Bone marrow (tissue), 2 donors: ENCODE measurements at places on chromosomes 2 and 18.

DNA sequence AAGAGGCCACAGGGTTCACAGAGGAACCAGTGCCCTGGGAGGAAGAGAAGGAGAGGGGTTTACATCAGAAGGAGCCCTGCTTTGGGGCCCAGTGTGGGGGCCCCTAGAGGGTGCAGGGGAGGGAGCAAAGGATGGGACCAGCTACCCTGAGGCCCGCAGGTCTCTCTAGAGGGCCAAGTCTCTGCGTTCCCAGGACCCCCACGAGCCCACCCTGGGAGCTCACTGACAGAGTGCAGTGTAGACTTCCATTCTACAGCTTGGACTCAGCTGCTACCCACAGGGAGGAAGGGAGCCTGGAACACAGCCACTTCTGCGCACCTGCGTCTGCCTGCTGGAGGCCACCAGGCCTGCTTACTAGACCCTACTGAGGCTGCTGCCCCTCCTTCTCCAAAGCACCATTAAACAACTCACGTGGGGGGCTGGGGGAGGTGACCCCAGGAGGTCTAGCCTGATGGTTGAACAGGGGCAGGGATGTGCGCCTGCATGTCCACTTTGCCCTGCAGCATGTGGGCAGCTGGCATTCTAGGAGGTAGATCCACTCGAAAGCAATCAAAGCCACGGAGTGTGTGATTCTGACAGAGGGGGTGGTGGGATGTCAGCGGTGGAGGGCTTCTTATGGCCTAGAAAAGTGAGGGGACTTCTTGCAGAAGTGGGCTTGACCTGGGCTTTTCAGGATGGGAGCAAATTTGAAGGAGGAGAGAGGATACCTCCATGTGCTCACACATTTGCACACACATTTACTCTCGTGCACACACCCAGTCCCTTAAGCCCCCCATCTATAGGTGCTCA lies 90.2 kb downstream of the ZFP36L2 start:
- DNase-seq: no peak

GRCh38 chr2:155815851-155816250 lies 516.7 kb downstream of the NR4A2 start:
- DNase-seq: no peak

DNA sequence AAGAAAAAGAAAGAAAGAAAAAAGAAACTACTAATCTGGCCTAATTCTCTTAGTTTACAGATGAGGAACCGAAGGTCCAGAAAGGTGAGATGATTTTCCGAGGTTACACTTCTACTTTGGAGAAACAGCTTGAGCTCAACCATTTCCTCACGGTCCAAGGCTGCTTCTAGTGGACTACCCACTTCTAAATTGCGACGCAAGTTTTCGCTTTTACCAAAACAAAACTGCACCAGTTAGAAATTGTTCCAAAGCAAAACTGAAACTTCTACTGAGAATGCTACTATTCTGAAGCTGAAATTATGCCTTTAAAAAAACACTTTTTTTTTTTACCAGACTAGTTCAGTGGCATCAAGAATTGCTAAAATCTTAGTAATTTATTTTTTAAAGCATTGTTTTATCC lies 101.6 kb downstream of the INO80D start:
- DNase-seq: no peak

DNA sequence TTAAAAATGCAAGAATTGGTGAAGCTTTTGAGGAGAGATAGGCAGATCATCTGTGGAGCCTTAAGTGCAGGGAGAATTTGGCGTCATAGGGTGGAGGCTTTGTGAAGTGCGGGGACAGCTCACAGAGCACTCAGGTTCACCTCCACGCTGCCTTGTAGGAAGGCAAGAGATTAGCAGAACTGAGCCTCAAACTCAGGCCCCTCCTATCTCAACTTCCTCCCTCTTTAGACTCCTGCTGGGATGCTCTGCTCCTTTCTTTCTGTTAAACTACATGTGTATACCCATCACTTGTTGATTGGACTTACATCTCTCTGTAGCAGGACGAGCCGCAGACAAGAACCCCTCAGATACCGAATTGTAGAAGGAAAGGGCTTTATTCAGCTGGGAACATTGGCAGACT lies 422.2 kb downstream of the SETBP1 start:
- DNase-seq: no peak

DNA sequence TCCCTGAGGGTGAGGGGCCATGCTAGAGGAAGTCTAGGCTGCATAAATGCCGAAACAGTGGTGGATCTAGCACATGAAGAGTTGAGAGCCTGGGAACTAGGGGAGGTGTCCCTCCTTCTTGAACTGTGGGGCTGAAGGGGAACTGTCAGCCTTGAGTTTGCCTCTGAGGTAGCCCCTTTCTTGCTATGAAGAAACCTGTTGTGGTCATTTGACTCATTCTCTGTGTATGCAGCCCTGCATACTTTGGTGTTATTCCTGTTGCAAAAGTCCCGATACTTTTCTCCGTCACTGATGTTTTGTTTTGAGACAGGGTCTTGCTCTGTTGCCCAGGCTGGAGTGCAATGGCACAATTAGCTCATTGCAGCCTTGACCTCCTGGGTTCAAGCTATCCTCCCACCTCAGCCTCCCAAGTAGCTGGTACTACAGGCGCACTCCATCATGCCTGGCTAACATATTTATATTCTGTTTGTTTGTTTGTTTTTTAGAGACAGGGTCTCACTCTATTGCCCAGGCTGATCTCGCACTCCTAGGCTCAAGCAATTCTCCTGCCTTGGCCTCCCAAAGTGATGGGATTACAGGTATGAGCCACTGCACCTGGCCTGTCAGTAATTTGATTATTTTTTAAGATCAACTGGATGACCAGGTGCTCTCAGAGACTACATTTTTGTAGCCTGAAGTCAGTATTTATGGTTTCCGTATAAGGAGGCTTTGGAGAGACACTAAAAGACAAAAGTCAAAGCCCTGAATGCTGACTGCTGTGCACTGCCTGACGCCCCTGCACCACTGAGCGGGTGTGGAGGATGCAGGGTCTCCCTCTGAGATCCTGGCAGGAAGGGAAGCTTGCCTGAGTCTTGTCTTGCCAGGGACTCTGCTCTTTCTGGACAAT lies 126.0 kb upstream of the MSH6 start:
- no peak for DNase-seq

DNA sequence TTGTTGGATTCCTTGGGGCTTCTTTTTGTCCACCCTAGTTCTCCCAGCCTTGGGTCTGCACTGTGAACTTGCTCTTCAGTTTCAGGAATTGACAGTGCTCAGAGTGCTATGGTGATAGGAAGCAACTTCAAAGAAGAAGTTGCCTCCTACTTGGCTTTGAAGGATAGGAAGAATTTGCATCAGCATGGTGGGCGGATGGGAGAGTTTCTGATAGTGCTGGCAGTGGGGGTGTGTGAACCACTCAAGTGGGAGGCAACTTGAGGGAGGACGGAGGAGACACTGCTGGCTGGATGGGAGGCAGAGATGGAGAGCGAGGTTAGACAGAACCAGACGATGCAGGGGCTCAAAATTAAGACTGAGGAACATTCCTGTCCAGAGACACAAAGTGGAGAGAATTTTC lies 164.4 kb upstream of the SKOR2 start:
- no peak for DNase-seq

DNA sequence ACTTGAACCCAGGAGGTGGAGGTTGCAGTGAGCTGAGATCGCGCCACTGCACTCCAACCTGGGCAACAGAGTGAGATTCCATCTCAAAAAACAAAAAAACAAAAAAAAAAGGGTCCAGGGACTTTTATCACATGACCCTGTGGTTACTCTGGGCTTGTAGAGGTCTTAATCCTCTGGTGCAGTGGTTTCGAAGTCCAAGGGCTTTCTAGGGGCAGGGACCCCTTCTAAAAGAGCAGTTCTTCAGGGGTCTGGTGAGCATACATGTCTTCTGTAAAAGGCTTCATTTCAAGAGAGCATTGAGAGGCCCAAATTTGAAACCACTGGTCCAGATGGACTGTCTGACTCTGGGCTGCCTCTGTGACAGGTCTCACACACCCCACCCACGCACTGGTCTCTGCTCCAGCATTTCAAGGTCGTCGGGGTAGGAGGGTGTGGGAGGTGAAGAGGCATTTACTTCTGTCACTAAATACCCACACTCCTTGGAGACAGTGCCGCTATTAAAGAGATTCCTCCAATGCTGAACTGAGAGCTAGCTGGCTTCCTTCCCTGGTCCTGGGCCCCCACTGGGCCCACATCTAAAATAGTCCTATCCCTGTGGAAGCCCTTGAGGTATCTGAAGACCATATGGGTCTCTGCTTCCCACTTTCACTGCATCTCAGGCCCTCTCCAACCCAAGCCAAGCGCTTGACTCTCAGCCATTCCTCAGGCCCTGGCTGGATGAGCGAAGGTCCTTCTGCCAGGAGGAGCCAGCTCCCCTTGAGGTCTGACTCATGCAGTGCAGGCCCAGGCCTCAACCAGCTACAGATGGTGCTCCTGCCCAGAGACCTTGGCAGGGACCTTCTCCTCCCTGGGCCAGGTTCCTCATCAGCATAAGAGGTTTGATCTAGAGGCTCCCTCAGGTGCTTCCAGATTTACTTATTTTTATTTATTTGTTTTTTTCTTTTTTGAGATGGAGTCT lies 44.8 kb downstream of the PAX8 start:
- no peak for DNase-seq

GRCh38 chr2:157830696-157831570 lies 45.2 kb downstream of the ACVR1 start:
- no peak for DNase-seq

- DNase-seq: no peak
These were observed 30.2 kb upstream of the ROCK1 start for GRCh38 chr18:21141668-21142422.

DNA sequence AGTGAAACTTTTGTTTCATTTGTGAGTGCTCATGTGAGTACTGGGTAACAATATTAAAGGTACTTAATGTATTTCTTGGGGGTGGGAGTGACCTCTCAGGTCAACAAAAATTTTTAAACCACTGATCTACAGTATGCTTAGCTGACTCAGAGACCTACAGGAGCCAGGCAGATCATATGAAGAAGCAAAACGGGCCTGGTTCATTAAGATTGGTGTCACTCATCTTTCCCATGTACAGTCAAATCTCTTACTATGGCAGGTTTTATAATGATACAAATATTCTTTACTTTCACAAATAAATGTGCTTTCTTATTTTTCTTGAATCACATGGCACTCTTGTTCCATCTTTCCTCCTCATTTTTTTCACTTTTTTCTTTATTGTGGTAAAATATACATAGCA lies 7.7 kb upstream of the TMSB10 start:
- no peak for DNase-seq

- DNase-seq: no peak
These were observed 6.8 kb upstream of the GALM start for GRCh38 chr2:38659115-38659514.

DNA sequence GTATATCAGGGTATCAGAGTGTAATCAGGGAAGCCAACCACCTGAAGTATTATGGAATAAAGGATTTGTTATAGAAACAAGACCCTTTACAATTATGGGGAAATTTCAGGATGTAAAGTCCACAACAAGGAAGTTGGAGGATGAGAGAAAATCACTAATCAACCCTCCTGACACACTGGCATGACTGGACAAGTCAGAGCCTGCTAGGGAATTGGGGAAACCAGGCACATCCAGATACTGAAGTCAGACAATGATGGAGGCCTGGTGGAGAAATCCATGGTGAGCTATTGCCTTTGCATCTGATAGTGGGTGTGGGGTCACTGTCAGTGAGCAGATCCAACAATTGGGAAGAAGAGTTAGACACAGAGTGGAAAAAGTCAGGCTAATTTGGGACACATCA lies 158.8 kb upstream of the FBXO11 start:
- no peak for DNase-seq

DNA sequence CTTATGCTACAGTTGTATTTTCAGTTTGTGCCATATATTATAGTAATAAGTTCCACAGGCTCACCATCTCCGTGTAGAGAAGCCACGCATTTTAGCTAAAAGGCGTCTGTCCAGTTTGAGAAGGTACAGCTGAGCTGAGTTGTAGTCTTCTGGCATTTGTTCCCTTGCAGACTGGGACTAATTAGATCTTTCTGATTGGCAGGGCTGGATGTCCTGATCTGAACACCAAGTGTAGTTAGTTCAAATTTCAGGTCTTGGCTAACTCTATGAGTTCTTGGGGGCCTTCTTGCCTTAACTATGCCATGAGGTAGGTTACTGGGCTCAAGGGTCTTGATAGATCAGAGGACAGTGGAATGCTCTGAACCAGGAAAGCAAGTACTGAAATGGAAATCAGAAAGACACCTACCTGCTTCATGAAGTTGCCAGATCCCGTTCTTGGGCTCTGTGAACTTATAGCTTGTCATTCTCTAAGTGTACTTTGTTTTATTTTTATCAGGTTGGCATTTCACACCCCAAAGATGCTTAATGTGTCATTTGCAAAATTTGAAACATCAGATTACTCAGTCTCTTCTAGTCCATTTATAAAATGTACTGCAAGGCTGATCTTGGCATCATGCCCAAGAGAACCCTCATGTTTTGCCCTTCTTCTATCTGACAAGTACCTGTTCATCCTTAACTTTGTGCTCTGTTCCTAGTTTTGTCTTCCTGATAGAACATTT lies 93.7 kb downstream of the PLCL1 start:
- DNase-seq: no peak
